ENCODE measurements at places on chromosomes 4 and X.

DNA sequence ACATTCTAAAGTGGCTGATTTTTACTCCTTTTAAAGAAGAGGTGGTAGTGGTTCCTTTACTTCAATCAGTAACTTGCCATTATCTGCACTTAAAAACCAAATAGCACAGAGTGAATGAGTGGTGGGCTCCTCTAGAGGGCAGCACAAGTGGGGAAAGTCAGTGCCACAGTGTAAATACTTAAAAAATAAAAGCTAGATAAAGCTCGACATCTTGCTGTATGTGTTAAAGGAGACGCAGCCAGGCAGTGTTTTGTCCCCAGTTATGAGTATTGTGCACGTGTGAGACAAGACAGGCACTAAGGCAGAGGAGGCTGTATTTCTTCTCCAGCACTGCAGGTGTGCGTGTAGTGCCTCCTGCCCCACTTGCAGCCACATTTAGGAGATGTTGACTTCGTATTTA lies 24.6 kb downstream of the NAP1L5 start:
- peak; percentile 47 for DNase-seq

DNA sequence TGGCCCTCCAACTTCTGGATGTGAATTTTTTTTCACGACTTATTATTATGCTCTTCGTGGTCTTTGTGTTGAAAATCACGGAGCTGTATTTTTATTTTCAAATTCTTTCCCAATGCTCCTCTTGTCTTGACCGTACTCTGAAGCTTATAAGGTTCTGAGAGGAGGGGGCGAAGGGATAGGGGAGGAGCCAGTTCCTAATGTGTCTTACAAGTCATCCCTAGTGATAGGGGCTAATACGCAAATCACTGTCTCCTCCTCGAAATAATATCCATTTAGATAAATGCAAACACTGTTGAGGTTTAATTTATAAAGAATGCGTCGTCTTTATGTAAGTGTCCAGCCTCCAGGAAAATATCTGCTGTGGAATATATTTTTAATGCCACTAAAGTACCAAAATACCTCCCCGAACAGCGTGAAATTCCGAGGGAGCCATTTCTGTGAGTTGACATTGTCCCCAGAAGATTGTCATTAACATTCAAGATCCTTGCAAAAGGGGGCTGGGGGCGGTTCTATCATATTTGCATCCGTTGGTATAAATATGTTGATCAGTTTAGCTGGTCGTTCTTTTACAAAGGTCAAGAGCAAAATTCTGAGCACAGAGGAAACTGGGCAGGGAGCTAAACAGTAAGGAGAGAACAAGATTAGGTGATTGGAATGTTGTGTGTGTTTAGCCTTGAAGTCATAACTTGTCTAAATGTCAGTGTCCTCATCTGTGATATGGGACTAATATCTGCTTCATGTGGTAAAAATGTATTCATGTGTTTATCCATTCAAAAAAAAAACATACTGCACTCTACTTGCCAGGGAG lies 3.7 kb upstream of the FAT1 start:
- no peak for DNase-seq

- DNase-seq = no peak
These were observed 52.1 kb downstream of the KLHL34 start for GRCh38 chrX:21606002-21606401.

DNA sequence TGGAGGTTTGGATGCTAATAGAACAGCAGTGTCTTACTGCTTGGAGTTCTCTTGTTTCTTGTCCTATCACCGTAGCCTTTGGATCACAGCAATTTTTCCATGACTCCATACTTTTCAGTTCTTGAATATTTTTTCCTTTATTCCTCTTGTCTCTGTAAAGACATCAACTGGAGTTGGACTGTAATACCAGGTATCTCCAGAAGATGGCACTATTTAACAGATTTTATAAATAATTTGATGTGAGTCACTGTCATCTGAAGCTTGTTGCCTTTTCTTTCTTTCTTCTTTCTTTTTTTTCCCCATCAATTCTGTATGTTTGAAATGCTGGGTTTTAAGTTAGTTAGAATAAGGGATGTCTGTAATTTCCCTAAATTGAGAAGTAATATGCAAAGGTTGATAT lies 24.1 kb downstream of the HPRT1 start:
- DNase-seq = no peak

GRCh38 chr4:175806727-175807126 lies 5.3 kb downstream of the GPM6A start:
- no peak for DNase-seq

DNA sequence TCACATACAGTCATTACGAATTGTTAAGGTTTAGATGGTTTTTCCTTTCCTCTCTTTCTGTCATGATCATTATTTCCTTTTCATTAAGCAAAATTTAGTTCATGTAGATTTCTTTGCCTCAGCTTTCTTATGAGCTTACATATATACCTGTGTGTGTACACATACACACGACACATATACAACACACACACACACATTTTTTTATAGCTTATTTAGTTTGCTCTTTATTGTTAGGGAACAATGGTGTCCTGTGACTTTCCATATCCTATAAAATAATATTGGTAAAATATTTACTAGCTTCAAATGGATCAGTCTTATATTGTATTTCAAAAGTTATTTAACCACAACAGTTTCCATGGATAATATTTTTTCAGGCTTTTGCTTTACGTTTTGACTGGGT lies 840.7 kb downstream of the PCDH18 start:
- no peak for DNase-seq
